Pons (tissue), 1 donor: ENCODE measurements at places on chromosomes 2 and 18.

- no peak for DNase-seq
Measured at GRCh38 chr2:30213326-30213725, 18.0 kb upstream of the LBH start.

DNA sequence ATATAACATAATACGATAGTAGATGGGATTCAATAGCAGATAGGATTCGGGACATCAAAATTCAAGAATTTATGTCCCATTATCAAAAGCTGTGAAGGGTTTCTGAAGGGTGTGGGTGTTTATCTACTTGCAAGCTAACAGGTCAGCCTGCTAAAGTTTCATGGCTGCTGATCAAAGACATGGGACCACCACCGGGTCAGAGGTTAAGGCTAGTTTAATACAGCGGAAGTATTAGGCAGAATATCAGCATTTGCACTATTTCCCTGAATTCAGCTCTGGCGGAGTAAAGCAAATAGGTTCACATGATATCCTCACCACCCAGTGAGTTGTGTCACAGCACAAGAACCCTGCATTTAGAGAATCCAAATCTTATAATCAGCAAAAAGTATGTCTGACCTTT is 82.5 kb downstream of the DSEL start:
- DNase-seq = no peak

- DNase-seq = no peak
Measured at GRCh38 chr2:191360918-191361317, 115.7 kb downstream of the MYO1B start.

GRCh38 chr18:641224-641623 is 16.2 kb upstream of the TYMS start:
- no peak for DNase-seq

GRCh38 chr18:51603111-51603510 is 405.6 kb upstream of the MEX3C start:
- DNase-seq = no peak

DNA sequence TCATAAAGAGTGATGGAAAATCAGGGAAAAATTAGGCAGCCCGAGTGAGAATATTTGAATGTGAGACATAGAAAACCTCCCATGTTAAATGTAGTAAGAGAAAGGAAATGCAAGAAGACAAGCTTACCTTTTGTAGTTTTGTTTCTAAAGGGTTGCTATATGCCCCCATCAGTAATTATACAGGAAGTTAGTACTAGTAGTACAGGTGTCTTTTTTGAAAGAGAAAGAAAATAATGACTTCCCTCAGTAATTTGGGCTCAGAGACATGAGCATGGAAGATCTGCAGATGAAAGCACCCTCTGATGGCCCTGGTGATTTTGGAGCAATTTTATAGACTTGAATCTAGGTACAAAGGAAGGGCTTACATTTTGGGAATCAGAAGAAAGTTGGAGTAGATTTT is 80.8 kb downstream of the RHBDD1 start:
- no peak for DNase-seq

DNA sequence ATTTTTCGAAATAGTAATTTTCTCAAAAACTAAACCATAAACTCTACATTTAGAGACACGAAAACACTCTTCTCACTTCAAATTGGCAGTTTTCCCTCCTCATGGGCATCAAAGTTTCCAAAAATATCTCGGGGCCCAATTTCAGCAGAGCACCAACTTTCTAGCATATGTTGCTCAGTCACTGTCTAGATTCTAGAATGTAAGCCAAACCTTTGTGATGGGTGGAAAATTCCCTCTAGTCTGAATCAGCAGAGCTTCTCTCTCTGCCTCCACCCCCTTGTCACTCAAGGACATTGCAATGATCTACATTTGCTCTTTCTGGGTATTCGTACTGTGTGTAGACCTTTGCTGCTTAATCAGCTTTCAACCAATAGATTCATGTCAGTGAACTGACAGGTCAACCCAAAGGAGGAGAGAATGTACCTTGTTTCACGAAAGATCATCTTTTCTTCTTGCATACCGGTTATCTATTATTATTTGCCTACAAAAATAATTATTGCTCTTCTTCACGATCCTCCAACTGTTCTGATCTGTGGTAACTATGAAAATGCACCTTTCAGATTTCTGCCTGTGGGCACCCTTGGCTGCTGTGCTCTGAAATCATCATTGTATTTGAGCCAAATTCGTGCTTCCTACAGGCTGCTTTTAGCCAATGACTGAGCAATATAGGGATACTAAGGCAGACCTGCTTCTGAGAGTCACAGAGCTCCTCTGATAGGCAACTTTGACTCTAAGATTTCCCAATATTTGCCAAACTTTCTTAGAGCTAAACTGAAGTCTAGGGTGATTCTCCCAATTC is 38.7 kb upstream of the GLS start:
- DNase-seq = peak; percentile 34

DNA sequence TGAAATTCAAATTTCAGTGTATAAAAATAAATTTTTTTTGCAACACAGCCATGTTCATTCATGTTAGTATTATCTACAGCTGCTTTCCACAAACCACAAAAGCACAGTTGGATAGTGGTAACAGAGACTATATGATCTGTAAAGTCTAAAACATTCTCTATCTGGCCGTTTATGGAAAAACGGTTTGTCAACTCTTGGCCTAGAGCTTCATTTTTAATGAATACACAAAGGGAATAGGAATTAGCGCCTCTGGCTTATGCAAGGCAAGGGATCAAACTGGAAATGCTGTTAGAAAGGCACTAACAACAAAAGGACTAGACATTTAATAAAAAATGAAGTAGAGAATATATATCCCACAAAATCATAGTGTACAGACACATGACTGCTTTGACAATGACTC is 211.9 kb downstream of the EXOC6B start:
- peak; percentile 77 for DNase-seq

DNA sequence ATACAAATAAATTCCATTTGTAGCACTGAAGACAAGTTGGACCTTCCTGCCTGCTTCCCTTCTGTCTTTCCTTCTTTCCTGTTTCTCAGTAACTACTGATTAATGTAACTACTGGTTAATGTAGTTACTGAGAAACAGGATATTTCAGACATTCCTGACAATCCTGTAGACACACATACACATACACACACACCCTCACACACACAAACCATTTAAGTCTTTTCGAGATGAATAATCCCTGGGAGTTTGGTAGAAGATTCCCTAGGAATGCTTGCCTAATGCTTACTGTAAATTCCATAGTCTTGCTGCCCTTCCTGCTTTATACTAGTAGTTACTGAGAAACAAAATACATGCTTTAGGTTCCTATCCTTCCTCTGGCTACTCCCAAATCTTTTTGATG is 83.9 kb downstream of the PIK3C3 start:
- no peak for DNase-seq

DNA sequence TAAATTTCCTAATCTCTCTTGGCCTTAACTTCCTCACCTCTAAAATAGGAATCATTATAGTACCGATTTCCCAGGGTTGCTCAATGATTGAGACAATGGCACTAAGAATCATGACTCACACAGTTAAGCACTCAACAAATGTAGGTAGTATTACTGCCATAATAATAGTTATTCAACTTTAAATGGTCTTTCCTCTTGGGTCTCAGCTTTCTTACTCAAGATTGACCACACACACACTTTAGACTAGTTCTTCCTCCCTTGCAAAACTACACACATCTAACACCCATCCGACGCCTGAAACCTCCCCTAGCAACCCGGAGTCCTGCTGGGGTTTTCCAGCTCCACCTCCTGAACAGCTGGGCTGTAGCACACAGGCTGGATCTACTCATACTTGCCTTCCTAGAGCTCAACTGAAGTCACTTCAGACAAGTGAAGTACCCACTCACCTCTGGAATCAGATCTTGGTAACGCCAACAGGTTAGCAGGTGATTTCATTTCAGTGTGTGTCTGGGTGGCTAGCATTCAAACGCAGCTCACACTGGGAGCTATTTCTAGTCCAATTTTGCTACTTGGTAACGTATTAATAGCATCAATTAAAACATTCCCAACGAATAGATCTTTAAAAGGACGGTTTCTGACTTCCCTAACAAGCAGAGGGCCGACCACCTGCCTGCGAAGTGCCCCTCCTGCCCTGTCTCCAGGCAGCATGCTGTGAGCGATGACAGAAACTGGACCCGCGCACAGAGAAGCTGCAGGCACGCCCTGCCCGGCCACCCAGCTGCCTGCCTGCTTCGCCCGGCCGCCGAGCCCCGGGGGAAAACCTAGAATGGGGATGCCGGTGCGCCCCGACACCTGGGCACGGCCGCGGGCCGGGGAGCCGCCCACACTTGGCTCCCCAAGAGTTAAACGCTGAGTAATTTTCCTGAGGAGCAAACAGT is 1.1 kb downstream of the UXS1 start:
- peak; percentile 48 for DNase-seq

GRCh38 chr2:120182019-120182560 is 41.1 kb downstream of the TMEM185B start:
- DNase-seq = no peak

- no peak for DNase-seq
Measured at GRCh38 chr2:46325182-46325928, 28.1 kb downstream of the EPAS1 start.

DNA sequence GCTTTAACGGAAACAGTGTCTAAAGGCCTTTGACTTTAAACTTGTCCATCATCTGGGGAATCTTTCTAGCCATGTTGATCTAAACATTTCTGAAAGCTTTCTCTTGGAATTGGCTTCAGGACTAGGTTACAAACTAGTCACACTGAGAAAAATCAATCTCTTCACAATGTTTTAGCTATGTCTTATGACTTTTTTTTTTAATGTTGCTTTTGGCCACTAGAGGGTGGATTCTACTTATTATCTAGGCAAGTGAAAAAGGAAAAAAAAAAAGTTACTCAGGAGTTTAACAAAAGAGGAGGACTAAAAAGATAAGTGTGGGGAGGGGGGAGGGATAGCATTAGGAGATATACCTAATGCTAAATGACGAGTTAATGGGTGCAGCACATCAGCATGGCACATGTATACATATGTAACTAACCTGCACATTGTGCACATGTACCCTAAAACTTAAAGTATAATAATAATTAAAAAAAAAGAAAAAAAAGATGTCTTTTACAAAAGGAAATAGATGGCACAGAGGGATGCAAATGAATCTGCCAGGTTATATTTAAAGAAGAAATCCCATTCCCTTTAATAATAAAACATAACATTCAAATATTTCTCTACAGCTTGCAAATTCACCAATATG is 160.4 kb upstream of the PID1 start:
- peak; percentile 87 for DNase-seq

GRCh38 chr2:240822280-240822847 is 2.3 kb upstream of the KIF1A start:
- DNase-seq = no peak
